Right atrium auricular region (tissue), 2 donors: ENCODE measurements at places on chromosomes 1 and 21.

DNA sequence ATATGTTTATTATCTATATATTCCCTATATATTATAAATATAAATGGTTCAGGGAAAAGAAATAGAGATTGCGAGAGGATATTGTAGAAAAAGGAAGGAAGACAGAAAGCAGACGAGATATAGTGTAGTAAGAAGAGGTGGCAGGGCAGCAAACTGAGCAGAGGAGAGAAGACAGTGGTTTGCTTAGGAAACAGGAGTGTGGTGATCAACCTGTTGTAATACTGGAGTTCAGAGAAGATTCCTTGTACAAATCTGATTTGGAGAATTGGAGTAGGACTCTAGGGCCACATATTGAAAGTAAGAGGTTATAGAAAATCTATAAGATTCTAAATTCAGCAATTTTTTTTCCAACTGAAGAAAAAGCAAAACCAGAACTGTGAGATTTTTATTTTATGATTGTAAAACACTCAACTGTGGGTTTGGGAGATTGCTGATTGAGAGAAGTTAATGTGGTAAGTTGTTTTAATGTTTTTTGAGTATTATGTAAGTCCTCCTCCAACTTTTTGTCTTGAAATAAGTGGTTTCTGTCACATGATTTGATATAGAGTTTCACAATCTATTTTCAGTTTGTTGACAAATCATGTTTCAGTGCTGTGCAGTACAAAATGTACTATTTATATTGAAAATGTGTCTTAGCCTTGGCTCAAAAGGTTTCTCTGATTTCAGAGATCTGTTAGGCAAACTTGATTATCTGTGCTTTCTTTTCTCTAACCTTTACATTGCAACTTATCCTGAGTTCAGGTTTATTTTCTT lies 9.6 kb upstream of the AMY2B start:
- no peak for DNase-seq

DNA sequence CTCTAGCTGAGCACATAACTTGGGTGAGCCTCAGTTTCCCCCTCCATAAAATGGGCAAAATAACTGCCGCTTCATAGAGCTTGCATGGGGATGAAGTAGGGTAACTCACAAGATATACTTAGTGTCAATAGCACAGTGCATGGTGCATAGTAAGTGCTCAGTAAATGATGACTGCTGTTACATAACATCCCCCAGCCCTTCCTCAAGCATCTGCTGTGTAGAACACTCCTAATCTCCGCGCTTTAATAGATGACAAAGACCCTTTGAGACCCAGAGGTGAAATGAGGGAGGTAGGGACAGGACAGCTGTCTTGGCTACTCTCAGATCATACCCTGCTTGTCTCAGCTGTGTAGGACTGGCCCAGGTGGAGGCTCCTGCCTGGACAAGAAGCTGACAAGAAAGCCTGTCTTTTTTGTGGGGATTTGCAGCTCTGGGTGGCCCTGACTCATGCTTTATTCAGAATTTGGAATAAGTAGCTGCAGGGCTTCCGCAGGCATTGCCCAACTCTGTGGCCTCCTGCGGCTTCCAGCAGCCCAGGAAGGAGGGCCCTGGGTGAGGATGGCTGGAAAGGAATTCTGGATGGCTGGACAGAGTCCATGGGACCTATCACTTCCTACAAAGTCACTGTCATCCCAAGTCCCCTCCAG lies 20.7 kb upstream of the PADI4 start:
- DNase-seq, result no peak

DNA sequence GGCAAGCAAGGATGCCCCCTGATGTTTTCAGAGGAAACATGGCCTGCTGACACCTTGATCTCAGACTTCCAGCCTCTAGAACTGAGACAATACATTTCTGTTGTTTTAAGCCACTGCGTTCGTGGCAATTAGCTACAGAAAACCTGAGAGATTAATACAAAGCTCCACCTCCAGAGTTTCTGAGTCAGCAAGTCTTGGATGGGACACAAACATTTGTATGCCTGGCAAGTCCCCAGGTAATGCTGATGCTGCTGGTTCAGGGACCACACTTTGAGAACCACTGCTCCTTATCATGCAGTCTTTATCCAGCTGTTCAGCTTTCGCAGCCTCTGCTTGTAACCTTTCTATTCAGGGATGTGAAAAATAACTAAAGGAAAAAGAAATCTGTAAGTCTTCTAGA lies 565.7 kb upstream of the PLXNA2 start:
- no peak for DNase-seq

- DNase-seq, result peak; percentile 62
Measured at GRCh38 chr1:165144757-165145397, 211.6 kb downstream of the LMX1A start.

DNA sequence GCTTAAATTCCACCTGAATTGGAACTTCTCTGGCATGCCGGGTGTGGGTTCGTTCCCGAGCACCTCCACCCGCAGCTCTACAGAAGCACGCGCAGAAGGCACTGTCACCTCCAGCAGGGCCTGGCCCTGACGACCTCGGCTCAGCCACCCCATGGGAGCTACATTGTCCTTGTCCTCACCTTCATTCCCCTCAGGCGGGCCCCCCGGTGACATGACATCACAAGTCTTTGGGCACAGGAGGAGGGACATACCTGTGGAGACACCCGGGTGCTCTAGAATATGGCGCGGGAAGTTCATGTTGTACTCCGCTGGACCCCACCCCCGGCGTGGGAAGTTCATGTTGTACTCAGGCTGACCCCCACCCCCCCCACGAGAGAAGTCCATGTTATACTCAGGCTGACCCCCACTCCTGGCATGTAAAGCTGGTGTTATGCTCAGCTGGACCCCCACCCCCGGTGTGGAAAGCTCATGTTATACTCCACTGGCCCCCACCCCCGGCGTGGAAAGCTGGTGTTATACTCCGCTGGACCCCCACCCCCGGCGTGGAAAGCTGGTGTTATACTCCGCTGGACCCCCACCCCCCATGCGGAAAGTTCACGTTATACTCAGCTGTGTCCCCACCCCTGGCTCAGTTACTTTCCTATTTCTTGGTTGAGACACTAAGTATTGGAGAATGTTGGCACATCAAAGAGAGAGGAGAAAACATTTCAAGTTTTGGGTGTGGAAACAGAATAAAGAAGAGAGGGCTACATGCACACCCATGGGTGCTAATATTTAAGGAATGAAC lies 37.6 kb downstream of the UMODL1 start:
- no peak for DNase-seq

DNA sequence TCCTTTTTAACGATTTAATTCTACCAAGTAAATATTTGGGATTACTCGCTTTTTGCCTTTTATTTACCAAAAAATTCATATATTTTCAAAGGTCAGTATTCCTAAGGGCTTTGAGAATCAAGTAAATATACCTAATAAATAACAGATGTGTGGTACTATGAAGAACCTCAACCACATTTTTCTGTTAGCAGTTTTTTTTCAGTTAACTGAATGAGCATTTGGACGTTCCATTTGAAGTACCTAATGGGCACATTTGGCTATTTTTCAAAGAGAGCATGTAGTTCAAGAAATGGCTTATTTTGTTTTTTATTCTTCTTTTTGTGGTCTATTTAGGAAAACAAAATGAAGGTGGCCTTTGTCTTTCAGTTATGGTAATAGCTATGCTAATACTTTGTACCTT lies 253.0 kb downstream of the GPR52 start:
- no peak for DNase-seq

DNA sequence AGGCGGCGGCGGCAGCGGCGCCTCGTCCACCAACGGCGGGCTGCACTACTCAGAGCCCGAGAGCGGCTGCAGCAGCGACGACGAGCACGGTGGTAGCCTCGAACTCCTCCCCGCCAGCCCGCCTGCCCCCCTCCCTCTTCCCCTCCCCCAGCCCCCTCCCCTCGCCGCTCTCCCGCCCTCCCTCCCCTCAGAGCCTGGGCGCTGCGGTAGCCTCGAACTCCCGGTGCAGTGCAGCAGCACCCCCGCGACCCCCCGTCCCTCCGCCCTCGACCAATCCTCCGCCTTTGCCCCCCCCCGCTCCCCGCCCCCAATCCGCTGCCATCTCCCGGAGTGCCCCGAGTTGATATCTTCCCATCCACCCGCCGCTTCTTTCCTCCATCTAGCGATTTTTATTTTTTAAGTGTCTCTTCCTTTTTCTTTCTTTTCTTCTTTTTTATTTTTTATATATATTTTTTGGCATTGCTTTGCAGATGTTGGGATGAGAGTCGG lies 516 bp downstream of the RCOR3 start:
- DNase-seq, result no peak

DNA sequence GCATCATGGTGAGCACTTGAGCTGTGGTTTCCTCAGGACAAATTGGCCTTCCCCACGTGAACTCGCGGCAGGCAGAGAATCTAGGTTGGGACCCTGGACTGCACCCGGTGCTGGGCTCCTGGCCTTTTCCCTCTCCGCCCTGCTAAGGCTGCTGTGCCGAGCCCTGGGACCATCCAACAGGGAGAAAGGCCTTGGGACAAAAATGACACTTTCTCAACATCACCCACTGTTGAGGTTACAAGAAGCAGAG lies 9.2 kb upstream of the UMODL1 start:
- no peak for DNase-seq

GRCh38 chr1:159092036-159092760 lies 15.6 kb upstream of the AIM2 start:
- DNase-seq, result no peak

DNA sequence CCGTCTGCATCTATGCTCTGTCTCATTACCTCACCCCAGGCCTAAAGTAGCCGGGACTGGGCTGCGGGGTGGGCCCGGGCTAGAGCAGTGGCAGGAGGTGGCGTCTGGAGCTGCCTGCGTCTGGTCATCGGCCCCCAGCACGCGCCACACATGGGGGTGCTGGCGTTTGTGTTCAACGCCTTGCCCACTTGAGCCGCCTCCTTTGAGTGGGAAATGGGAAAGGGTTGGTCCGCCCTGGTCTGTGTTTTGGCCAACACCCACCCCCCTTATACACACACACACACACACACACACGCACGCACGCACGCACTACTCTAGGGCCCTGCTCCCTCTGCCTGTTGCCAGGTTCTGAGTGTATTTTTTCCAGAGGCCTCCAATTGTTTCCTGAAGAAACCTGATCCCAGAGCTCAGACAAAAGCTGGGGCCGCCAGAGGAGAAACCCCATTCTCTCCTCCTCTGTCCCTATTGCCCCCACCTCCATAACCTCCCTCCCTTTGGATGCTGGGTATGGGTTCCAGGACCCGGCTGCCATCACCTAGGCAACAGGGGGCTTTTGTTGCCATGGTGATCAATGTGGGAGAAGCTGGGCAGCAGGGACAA lies 10.1 kb downstream of the VANGL2 start:
- no peak for DNase-seq

GRCh38 chr1:222243902-222244301 lies 304.0 kb downstream of the HHIPL2 start:
- DNase-seq, result no peak

- no peak for DNase-seq
Measured at GRCh38 chr1:158115126-158115525, 65.6 kb upstream of the CD1D start.

GRCh38 chr1:56576880-56577405 lies 2.4 kb downstream of the PLPP3 start:
- DNase-seq, result no peak

GRCh38 chr1:223700942-223701637 lies 11.2 kb upstream of the CAPN2 start:
- DNase-seq, result no peak

DNA sequence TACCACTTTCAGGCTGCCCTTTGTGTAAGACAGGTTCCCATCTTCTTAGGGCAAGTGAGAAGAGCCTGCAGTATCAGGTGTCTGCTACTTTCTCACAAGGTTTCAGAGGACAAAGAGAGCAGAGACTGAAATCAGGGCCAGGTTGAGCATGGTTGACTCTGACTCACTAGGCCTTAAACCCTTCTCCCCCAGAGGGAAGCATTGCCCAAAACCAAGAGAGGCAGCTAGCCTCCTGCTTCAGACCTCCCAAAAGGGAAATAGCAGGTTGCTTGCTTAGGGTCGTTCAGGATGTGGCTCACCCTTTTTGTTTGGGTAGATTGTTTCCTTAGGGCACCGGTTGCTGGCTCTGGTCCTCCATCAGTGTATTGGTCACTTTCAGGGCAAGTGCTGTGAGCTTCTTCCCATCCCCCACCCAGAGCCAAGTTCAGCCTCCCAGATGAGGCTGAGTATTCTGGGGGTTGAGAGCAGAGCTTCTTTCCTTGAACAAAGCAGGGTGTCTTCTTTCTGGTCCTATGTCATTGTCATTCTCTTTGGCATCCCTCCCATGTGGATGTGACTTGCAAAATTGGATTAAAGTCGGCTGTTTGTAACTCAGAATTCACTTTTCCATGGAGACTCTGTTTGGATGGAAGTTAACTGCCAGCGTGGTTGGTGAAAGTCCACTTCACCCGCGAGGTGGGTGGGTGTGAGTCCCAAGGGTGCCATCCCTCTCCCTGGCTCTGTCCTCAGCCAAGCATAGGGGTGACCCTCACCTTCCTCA lies 55.5 kb upstream of the GALNT2 start:
- DNase-seq, result no peak

DNA sequence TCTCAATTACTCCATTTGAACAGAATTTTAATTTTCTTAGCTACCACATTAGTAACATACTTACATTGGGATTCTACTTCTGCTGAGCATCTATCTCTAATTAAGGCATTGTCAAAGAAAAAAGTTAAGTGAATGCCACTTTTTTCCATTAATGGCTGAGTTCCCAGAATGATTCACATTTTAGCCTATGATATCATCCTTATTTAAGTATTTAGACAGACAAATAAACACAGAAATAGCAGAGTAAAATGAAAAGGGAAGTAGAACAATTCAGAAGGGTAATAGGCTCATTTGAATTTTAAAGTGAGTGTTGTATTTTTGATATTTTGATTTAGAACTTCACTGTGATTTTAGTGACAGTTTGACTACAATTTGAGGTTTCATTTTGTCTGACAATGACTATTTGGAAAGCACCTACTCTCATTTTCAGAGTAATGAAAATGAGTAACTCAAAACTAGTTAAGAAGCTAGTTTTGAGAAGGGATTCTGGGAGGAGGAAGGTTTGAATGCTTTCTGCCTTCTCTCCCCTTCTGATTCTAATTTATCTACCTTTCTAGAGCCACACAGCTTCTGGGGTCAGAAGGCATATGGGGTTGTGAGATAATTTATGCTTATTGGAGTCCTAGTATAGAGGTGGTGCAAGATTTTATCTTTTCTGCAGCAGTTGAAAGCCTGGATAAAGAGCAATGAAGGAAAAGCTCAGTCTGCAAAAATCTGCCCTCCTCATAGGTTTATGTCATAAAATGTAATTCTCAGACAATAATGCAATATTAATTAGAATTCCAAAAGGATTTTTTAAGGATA lies 15.5 kb downstream of the LYPLAL1 start:
- DNase-seq, result no peak

DNA sequence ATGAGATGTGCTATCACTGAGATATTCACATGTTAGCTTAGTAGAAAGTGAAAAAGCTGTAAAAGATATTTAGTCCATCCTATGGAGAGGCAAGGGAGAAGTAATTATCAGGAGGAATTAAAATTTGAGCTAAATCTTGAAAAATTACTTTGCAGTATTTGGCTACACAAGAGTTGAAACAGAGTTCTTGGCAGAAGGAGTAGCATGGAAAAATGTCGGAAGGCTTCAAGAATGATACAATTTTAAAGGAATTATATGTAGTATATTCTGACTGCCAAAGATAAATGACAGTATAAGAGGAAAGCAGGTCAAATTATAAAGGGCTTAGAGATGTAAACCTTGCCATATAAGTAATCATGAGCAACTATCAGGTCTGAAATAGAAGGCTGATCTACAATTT lies 518.9 kb downstream of the BRINP3 start:
- no peak for DNase-seq
